HL-60 (cell line): ENCODE measurements at places on chromosomes 7 and 10.

DNA sequence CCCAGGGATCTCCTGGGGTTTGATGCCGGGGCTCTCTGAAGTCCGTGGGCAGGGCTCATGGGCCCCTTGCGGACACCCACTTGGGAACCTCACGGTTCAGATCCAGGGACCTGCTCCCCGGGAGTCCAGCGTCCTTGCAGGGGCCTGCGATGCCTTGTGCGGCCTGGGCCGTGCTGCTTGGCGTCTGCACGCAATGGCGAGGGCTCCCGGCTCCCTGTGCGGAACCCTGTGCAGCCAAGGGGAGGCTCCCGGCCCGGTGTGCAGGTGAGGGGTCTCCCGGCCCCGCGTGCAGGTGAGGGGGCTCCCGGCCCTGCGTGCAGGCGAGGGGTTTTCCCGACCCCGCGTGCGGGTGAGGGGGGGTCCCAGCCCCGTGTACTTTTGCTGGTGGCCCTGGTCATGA lies 146.7 kb downstream of the DNAJB6 start:
- DNase-seq: no peak

- no peak for DNase-seq
Observed at GRCh38 chr7:6658618-6659345, 21.7 kb downstream of the ZNF316 start.

- no peak for DNase-seq
Observed at GRCh38 chr7:91435381-91436059, 171.3 kb downstream of the FZD1 start.

DNA sequence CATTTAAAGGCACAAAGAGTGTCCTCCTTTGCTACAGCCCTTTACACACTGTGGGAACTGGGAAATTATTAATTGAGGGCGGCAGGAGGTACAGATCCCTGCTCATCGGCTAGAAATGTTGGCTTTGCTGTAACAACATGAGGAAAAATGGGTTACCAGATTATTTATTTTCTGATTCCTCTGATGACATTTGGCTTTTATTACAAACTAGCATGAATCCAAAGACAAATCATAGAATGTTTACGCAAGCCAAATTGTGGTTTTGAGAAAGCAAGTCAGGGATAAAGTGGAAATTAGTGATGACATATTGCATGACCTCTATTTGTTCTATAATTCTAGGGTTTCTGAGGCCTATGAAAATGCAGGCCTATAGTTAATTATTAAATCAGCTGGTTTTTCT lies 126.1 kb upstream of the TMEM196 start:
- DNase-seq: no peak

DNA sequence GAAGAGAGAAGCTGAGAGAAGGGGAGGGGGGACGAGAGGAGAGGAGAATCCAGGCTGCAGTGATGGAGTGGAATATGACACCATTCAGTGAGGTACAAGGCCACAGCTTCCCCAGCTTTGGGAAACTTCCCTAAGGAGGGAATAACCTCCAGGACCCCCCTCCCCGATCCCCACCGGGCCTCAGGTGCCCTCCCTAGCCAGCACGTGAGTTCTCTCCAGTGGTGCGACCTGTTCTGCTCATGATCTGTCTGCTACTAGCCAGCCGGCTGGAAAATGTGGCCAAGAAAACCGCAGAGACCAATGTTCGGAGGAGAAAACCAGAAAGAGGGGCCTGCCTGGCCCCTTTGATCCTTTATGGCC lies 39.9 kb upstream of the AGK start:
- no peak for DNase-seq

DNA sequence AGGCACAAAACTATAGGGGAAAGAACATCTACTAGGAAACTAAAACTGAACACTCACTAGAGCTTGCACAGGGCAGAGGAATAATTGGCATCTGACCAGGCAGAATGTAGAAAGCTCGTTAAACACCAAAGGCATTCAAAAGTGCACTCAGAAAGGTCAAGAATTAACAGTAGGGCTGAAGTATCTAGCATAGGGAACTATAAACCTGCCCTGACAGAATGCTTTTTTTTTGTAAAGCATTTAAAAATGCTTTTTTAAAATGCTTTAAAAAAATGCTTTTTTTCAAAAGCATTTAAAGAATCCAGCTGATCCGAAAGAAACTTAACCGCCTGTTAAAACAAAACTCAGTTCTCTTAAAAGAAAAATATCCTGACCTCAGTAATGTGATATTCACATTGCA lies 74.6 kb upstream of the EGFR start:
- DNase-seq: no peak
